ENCODE measurements at places on chromosomes 13 and 19.

- peaks cover 34% of the 10 kb centered on the region for H3K4me1 ChIP-seq
- H3K36me3 ChIP-seq, result peaks cover 30% of the 10 kb centered on the region
- DNase-seq, result peak; percentile 55
- peak overlapping the region; percentile 95 for H3K4me3 ChIP-seq
- H3K27ac ChIP-seq, result peak overlapping the region; percentile 97
Observed at GRCh38 chr19:16185768-16186123, 536 bp downstream of the FAM32A start.

GRCh38 chr13:37869506-37869755, 141 bp downstream of the TRPC4 start:
- no peaks in the 10 kb centered on the region for H3K4me1 ChIP-seq
- no peak overlapping the region for H3K27ac ChIP-seq
- DNase-seq, result no peak
- H3K4me3 ChIP-seq, result no peak overlapping the region

DNA sequence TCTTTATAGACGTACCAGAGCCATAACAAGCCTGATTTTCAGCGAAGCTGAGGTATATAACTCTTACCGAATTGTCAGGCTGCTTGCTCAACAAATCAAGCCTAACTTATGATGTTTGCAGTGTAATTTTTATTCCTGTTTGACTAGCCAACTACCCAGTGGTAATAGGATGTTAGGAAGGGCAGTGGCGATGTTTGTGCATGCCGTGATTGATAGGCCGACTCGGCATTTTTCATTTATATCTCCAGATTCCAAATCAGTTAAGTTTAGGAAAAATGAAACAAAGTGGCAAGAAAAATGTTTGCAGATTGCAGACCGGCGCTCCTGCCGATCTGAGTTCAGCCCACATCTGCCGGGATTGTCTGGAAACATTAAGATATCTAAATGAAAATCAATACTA, 401.6 kb upstream of the ZNF507 start:
- no peaks in the 10 kb centered on the region for H3K27me3 ChIP-seq
- no peak for DNase-seq
- no peak overlapping the region for H3K27ac ChIP-seq

GRCh38 chr19:12698138-12698537, 1.7 kb upstream of the FBXW9 start:
- H3K4me1 ChIP-seq, result peaks cover 24% of the 10 kb centered on the region
- DNase-seq, result no peak
- H3K27me3 ChIP-seq, result no peaks in the 10 kb centered on the region
- H3K36me3 ChIP-seq, result peaks cover 17% of the 10 kb centered on the region
- peak overlapping the region; percentile 78 for H3K27ac ChIP-seq

DNA sequence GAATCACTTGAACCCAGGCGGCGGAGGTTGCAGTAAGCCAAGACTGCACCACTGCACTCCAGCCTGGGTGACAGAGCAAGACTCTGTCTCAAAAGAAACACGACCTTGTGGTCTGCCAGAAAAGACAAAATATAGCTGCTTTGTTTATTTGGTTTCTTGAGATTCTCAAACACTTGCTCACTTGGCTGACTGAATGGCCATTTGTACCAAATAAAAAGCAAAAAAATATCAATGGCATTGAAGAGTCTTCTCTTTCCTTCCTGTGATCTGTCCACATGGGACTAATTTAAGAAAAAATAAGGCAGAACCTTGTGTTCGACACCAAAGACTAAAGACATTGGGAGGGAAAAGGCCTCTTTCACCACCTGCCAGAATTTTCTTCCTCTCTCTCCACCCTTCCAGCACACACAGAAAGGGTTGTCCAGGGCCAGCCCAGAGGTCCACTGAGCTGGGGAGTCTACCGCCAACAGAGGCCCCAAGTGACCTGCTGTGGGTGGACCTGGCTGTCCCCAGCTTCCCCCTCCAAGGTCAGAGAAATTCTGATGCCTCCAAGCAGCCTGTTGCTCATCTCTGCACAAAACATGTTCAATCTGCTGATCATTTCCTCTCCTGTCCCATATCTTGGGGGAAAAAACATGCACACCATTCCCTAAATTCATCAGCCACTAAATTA, 5.9 kb downstream of the BRME1 start:
- no peaks in the 10 kb centered on the region for H3K27me3 ChIP-seq
- H3K36me3 ChIP-seq, result no peaks in the 10 kb centered on the region
- peak overlapping the region; percentile 60 for H3K27ac ChIP-seq
- no peak for DNase-seq

- H3K4me3 ChIP-seq, result no peak overlapping the region
- DNase-seq, result no peak
- peaks cover 6% of the 10 kb centered on the region for H3K4me1 ChIP-seq
- H3K27ac ChIP-seq, result no peak overlapping the region
- H3K27me3 ChIP-seq, result peaks cover 33% of the 10 kb centered on the region
Observed at GRCh38 chr13:39607876-39608275, 4.9 kb upstream of the LHFPL6 start.
